T-cell (primary cell): ENCODE measurements at places on chromosomes 3 and 15. TPM values are rescaled to one million over a fixed set of nuclear protein-coding genes. Genes with fewer than 3 reads are reported as not detected.

The C3orf62 gene
- 9.5 TPM for total RNA-seq

The SPATA16 gene
- total RNA-seq: not detected

The GOLGA8R gene
- total RNA-seq: 4.0 TPM

The GRIP2 gene
- total RNA-seq: not detected

The RHOV gene
- total RNA-seq: not detected

The ZNF620 gene
- 3.1 TPM for total RNA-seq

The P2RY12 gene
- total RNA-seq: not detected

The LYZL4 gene
- not detected for total RNA-seq

The ZKSCAN7 gene
- total RNA-seq: 2.7 TPM

The TMC3 gene
- not detected for total RNA-seq

The ZNF774 gene
- 0.85 TPM for total RNA-seq

The CGNL1 gene
- not detected for total RNA-seq

The C3orf22 gene
- not detected for total RNA-seq

The GLT8D1 gene
- 47.0 TPM for total RNA-seq

The LCTL gene
- not detected for total RNA-seq

The CPEB1 gene
- total RNA-seq: 1.2 TPM

The ECE2 gene
- not detected for total RNA-seq
